EH (cell line): ENCODE measurements at places on chromosomes 13 and 19.
A peak's percentile ranks its signal among the peaks of the same experiment; 100 is the strongest.

GRCh38 chr13:30477346-30478195 is 11.8 kb upstream of the HMGB1 start:
- no peak for DNase-seq

DNA sequence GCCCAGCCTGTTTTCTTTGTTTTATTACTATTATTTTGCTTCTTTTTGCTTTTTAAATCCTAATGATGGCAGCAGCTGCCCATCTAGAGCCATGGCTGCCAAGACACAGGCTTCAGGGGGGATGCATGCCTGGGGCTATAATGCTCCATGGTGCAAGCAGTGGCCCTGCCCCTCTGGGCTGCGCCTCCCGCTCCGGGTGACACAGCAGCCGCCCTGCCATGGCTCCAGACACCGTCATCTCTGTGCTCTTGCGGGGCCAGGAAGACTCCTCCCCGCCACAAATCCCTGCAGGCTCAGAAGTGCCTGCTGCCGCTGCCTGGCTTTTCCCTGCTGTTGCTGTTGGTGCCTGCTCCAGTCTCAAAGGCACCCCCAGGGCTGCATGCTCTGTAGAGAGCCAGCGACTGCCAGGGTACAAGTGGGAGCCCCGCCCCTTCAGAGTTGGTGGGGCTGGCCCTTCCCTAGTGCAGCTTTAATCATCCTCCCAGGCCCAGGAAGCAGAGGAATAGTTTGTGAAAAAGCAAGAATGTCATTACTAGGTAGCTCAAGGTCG is 581.5 kb downstream of the FGF9 start:
- DNase-seq, result no peak

- DNase-seq, result no peak
These were observed 12.3 kb upstream of the CCNP start for GRCh38 chr19:40238775-40239174.

DNA sequence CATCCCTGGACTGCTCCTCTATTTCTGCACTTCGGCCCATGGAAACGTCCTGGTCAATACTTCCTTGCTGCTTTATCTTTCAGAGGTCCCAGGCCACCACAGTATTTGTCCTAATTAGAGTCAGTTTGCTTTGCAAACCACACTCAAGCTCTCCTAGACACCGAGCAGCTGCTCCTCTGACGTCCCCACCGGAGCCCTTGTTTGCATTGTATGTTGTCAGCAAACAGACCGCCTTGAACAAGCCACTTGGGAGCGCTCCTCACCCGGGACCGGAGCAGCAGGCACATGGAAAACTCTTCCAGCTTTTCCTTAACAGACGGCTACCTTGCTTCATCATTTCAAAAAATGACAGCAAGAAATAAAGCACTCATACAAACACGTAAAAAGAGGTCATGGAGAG is 51.5 kb upstream of the GTF3A start:
- DNase-seq, result peak; percentile 15

- no peak for DNase-seq
These were observed 194.7 kb downstream of the RBM26 start for GRCh38 chr13:79211377-79211776.

DNA sequence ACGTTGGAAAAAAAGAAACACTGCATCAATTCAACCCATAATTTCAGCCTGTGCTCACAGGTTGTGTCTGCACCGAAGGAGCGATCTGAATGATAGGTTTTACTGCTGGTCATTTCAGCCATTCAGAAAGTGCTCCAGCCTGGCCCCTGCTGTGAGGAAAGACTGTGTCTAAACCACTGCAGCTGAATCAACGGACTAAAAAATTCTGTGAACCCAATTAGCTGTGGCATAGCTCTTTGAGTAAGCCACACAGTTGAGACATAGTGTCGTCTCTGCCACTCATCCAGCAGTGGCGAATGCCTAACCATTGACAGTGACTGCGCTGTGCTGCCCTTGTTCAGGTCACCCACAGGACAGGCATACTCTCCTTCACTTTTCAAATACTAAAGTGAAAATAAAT is 179.8 kb downstream of the COG6 start:
- no peak for DNase-seq

DNA sequence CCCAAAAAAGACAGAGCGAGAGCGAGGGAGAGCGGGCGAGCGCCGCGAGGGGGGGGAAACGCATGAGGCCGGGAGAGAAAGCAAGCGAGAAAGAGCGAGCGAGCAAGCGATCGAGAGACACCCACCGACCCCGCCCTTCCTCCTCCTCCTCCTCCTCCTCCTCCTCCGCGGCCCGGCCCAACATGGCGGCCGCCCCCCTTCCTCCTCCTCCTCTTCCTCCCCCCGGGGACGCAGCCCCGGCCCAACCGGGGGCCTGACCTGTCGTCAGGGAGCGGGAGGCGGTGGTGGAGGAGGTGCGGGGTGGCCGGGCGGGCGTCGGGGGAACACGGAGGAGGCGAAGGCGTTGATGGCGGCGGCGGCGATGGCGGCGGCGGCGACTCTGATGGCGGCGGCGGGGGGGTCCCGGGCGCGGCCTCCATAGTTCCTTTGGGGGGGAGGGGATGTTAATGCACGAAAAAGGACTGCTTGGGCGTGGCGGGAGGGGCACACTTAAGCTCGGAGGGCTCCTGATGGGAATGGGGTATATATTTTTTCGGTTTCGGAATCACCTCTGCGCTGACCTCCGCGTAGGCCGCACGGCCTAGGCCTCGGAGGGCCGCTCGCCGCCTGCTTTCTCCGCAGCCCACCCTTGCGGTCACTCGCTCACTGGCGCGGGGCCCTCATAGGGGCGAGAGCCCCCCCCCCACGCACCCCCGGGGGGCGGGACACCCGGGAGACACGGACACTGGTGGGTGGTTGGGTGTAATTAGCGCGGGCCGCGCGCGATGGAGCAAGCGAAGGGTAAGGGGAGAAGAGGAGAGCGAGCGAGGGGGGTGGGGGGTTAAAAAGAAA is 1.2 kb downstream of the ZC3H4 start:
- peak; percentile 94 for DNase-seq

DNA sequence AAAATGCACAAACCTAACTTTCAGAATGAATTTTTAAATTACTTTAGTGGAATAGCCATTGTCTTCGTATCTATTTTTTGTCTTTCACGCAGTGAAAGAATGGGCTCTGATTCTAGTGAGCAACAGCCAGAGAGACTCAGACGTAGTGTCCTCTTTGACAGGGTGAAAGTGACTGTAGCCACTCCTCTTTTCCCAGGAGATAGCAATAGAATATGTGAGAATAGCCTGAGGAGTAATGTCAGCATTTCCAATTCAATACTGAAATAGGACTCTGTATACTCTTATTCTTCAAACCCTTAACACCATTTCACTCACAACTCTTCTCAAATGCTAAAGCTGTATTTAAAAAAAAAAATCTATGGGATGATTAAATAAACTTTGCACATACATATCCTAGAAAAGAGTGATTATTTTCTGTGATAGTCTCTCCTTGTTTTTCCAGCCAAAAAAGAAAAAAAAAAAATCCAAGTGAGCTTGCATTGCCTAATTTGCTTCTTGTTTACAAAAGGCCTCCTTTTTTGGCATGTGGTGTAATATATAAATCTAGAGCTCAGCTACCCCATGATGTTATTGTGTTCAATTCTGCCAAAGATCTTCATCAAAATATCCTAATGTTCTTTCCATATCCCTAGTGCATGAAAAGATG is 626.1 kb upstream of the SLITRK6 start:
- no peak for DNase-seq

GRCh38 chr19:40601134-40601974 is at the start of gene LTBP4:
LTBP4 (plus strand) TSS chr19:40601369; CDS start chr19:40601388, 19 bp downstream.
- DNase-seq, result peak; percentile 48

DNA sequence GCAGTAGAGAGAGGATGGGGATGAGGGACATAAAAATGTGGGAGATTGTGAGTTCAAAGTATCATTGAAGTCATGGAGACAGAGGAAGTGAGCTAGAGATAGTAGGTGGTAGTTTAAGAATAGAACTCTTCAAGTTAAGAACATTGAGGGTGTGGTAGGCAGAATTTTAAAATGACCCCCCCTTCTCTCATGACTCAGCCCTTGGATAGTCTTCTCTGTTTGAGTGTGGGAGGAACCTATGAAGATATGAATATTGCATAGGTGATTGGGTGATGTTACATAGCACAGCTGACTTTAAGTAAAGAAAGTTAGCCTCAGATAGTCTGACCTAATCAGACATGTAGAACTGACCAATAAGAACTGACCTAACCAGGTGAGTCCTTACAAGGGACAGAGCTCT is 418.6 kb downstream of the FOXO1 start:
- DNase-seq, result no peak

- DNase-seq, result peak; percentile 91
These were observed 119.2 kb downstream of the FRY start for GRCh38 chr13:32150794-32151193.

DNA sequence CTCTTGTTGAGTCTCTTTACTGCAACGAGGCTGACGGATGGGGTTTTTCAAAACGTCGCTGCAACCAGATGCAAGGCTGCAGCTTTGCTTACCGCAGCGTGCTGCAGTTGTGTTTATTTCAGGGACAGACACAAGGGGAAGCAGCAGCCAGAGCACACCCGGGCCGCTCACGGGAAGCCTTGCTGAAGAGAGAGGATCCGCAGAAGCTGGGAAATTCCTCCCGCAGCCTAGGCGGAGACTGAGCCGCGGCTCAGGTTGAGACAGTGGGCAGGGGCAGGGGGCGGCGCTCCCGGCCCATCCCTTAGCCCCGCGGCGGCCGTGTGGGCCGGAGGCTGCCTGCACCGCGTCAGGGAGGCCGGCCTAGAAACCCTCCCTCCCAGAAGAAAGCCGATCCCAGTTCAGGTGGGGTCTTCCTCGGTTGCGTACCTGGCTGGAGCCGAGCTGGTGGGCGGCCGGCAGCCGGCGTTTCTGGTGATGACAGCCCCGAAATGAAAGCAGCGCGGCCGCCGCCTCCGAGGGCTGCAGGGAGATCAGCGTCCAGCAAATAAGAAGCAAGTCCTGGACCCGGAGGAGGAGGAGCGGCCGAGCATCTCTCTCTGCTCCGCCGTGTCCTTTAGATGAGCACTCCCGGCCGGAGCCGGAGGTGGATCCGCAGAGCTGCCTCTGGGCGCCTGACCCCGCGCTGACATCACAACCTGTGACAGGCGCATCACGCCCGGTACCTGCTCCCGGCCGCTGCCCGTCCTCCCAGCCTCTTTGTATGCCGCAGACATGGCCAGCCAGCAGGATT is at the start of gene FRY:
FRY (plus strand) TSS at position 750 of the 790 bp plus-strand sequence; CDS start at position 772, 22 bp downstream.
- peak; percentile 83 for DNase-seq
